M059J (cell line): ENCODE measurements at places on chromosomes 1 and 21. TPM values are rescaled to one million over a fixed set of nuclear protein-coding genes. Genes with fewer than 3 reads are reported as not detected.

Gene LIPI
- not detected in 2 replicates for total RNA-seq

Gene CYP4A22
- not detected in 2 replicates for total RNA-seq

Gene PTPRC
- total RNA-seq: 0.49 and 4.5 TPM in 2 replicates

Gene GPR37L1
- total RNA-seq: not detected in 2 replicates

Gene S100A1
- 0.42 TPM in 1 of 2 replicates, not detected in the other for total RNA-seq

DNA sequence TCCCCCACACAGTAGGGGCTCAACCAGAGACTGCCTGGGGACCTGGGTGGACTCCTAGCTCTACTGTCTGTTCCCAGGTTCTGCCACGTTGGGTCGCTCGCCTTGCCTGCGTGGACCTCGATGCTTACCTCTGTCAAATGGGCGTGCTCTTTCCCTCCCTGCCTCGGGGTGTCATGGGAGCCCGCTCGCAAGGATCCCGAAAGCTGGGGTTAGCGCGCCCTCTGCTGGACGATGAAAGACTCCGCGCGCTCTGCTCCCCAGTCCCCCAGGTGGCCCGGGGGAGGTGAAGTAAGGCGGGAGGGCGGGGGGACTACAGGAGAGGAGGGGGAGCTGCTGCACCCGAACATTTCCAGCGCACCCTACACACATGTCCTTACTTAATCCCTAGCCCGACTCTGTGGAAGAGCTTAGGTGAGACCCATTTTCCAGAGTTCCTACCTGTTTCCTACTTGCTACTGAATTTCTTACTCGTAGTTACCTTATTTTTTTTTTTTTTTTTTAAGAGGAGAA lies 2.3 kb upstream of the BSND start:
- peak; percentile 73 for DNase-seq

DNA sequence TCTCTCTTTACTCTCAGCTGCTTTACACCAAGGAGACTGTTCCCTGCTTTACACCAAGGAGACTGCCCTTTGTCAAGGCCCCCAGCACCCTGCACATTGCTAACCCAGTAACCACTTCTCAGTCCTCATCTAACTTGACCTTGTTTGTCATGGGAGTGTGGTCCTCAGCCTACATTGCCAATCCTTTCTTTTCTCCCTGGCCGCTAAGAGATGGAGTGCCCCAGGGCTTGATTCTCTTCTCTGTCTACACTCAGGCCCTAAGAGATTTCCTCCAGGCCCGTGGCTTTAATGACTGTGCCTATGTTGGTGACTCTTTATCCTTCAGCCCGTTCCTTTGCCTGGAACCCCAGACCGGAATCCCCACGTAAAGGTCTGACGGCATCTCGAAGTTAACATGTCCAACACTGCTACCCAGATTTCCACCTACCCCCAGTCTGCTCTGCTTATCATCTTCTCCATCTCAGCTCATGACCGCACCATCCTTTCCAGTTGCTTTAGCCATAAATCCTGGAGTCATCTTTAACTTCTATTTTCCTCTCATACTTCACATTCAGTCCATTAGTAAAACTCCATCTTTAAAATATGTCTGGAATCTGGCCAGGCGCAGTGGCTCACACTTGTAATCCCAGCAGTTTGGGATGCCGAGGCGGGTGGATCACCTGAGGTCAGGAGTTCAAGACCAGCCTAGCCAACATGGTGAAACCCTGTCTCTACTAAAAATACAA lies 9.5 kb upstream of the SEMA4A start:
- DNase-seq: peak; percentile 77

GRCh38 chr1:84402060-84402459 lies 3.8 kb downstream of the DNASE2B start:
- peak; percentile 60 for DNase-seq

DNA sequence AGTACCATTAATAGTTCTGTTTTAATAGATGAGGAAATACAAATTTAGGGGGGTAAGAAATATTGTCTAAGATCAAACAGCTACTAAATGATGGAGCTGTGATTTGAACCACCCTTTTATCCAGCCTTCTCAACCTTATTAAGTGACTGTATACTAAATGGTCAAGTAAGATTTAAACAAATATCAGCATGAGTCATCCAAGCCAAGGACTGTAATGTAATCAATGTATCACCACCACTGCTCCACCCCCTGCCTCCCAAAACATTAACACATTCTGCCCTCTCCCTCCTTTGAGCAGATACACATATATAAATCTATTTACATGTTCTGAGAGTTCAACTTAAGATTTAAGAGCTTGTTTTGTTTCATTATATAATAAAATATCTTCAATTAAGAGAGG lies 58.9 kb downstream of the LRRC40 start:
- DNase-seq: peak; percentile 55

GRCh38 chr1:75203415-75204277 lies 69.5 kb downstream of the LHX8 start:
- DNase-seq: peak; percentile 50

GRCh38 chr1:182261655-182262054 lies 129.9 kb downstream of the GLUL start:
- DNase-seq: no peak

DNA sequence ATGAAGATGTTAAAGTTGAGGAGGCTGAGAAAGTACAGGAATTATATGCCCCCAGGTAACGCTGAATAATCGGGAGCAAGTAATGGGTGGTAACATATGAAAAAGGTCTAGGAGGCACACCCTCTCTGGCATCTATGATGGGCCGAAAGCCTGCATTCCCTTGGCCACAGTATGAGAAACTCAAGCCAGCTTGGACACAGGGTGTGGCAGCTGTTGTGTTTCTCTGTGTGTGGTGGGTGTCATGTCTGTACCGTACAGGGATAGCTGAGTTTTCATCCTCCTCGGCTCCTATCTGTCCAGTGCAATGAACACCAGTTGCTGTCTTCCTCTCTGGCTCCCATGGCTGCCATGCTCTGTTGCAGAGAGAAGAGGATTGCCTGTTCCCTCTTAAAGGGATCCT lies 32.9 kb downstream of the NBPF3 start:
- DNase-seq: no peak

DNA sequence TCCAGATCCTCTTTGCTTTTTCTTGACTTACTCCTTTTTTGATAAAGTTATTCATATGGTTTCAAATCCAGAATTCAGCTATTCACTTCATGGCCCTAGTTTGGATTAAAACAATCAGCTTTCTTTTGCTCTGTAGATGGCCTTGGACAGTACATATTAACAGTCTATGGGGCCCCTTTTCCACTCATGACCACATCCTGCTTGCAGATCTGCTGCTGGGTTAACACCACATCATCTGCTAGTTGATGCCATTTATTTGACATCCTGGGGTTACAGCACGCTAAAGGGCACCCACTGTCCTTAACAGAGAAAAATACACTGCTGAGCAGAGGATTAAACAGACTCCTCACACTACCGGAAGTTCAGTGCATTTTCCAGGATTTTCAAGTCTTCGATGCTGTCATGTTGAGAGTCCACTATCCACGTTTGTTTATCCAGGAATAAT lies 941 bp upstream of the IFI16 start:
- DNase-seq: peak; percentile 58

- DNase-seq: peak; percentile 12
Observed at GRCh38 chr1:189962181-189962580, 515.5 kb downstream of the BRINP3 start.

DNA sequence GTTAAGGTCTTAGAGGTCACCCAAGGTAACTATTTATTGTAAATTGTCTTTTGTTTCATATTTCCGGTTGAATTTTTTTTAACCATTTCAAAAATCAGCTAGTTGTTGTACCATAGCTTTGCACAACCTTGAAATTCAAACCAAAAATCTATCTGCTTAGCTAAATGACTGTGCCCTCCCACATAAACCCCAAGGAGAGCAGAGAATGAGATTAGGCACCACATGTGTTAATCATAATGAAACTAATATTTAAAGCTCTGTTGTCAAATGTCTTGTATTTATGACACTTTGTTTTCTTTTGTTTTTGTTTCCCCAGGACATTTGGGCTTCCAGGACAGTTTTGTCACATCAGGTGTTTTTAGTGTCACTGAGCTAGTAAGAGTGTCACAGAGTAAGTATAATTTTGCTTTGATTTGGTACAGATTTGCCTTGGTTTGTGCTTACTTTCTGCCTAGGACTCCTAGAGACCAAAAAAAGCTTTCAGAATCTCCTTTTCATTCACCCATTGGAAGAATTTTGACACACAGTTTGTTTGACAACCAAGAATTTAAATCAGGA lies 249.9 kb downstream of the NFIA start:
- no peak for DNase-seq

GRCh38 chr1:244065063-244065793 lies 14.1 kb downstream of the ZBTB18 start:
- peak; percentile 17 for DNase-seq

GRCh38 chr1:230849451-230850224 lies 18.7 kb downstream of the C1orf198 start:
- DNase-seq: peak; percentile 96
